Activated naive CD4-positive, alpha-beta T cell treated with anti-CD3 and anti-CD28 coated beads, Interleukin-2, amount 50 U/mL, for 16 hours (primary cell): ENCODE measurements at places on chromosomes 3 and 15.

DNA sequence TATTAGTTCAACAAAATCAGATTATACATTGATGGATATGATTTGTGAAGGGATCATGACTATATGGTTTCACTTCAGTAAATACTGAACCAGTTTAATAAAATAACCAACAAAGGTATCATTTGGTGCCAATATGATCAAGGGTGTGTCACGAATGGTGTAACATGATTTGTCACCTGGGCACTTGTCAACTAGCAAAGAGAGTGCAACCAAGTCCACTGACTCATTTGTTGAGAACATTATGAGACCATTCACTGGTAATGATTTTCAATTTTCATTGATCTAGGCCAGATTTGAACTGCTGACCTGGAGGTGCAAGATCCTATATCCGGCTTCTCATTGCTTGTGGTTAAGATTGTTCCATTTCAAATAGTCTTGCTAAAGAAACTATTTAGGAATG is 1037.9 kb downstream of the ROBO2 start:
- no peak for DNase-seq

- no peak for DNase-seq
These were observed 127.1 kb upstream of the SMAD3 start for GRCh38 chr15:66938114-66938830.

DNA sequence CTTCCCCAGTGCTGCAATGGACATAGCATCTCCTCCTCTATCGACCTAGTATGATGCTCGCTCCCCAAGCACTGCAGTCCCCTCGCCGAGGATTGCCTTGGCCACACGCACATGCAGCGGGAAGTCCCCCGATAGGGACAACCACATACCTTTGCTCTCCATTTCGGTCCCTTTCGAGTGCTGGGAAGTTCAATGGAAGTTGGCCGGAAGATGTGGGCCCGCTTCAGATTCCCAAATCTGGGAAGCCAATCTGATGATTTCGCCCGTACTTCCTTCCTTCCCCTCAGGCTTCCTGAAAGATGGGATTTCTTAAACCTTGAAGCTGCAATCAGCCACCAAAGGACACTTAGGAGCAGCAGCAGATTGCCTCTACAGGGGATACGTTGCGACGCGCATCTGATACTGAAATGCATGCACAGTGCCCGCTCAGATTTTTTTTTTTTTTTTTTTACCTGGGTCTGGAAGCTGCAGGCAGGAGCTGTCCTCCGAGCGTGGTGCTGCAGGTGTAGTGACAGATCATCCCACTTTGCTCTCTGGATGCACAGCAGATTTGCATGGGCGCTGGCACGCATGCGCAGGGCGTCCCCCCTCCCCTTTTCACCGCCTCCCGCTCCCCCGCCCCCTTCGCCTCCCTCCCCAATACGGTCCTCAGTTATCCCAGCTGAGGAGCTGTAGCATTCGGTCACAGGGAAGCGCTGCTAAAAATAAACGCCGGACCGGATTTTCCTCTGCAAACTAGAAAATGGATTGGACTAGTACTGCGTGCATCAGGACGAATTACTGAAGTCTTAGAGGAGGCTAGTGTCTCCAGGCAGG is at the start of gene FGF12:
Gene FGF12 (minus strand): TSS at position 510 of the 816 bp plus-strand sequence.
- peak; percentile 13 for DNase-seq

DNA sequence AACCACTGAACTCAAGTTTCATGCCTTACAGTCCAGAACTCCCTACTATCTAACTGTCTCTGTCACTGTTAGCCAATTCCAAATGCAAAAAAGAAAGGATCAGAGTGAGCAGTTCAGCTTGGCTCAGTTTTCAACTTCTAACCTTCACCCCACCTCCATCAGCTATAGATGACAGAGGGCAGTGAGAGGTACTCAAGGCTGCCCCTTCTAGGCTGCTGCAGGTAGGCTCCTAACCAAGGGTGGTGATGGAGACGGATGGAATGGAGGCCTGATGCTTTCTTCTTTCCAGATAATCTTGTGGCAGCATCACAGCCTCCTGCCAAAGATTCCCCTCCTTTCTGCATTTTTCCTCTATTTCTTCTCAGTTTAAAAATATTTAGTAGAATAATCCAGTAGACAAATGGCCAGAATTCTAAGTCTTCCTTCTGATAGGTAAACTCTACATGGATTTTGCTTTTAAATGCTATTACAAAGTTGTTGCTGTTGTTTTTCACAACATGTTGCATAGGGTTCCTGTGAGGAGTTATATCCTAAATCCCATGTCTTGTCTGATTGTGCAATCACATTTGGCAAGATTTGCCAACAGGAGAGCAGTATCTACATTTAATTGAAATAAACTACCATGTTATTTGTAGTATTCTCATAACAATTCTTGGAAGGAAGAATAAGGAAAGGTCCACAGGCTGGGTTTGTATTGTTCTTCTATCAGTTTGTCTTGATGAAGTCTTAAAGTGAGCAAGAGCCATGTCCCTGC is 301.6 kb upstream of the TRIM42 start:
- no peak for DNase-seq

DNA sequence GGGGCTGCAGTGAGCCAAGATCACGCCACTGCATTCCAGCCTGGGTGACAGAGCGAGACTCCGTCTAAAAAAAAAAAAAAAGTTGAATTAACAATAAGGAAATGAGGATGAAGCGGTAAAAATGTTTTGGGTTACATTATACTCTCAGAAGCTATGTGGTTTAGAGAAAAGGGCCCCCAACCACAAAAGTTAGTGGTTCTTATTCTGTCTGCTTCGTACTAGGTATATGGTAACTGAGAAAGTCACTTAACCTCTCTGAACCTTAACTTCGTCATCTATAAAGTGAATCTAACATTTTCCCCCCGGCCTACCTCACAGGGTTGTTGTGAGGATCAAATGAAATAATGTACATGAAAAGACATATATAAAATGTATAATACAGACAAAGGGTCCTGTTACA is 38.4 kb upstream of the EHHADH start:
- no peak for DNase-seq

GRCh38 chr3:133576169-133576568 is 2.7 kb downstream of the CDV3 start:
- no peak for DNase-seq
